IPS-NIHi11 (cell line): ENCODE measurements at places on chromosomes 16 and 17.

DNA sequence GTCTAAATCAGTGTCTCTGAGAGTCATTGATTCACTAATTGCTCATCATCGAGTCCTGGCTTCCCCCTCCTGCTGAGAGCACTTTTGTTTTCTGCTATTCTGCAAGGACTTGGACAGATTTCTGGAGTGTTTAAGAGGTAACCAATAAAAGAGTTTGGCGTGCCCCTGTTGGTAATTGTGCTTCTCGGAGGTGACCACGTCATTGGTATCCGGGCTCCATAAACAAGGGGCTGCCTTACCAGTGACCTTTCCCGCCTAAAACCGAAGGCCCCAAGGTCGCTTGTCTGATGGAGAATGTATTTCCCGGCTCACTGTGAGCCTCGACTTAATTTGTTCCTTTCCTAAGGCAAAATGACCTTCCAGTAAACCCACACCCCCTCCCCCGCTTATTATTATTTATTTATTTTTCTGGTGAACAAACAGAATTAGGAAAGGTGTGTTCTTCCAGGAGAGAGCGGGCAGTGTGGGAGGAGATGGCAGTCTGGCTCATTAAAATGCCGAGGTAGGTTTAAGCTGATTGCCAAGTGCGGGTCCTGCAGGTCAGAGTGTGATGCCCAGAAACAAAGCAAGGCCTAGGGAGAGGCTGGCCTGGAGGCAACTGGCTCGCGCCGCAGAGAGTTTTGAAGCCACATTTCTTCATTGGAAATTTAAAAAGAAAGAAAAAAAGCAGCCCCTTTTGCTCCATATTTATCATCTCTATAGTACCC is 30.2 kb downstream of the MSI2 start:
- DNase-seq = no peak

GRCh38 chr17:44779211-44780025 is 20.6 kb downstream of the ADAM11 start:
- peak; percentile 78 for DNase-seq

DNA sequence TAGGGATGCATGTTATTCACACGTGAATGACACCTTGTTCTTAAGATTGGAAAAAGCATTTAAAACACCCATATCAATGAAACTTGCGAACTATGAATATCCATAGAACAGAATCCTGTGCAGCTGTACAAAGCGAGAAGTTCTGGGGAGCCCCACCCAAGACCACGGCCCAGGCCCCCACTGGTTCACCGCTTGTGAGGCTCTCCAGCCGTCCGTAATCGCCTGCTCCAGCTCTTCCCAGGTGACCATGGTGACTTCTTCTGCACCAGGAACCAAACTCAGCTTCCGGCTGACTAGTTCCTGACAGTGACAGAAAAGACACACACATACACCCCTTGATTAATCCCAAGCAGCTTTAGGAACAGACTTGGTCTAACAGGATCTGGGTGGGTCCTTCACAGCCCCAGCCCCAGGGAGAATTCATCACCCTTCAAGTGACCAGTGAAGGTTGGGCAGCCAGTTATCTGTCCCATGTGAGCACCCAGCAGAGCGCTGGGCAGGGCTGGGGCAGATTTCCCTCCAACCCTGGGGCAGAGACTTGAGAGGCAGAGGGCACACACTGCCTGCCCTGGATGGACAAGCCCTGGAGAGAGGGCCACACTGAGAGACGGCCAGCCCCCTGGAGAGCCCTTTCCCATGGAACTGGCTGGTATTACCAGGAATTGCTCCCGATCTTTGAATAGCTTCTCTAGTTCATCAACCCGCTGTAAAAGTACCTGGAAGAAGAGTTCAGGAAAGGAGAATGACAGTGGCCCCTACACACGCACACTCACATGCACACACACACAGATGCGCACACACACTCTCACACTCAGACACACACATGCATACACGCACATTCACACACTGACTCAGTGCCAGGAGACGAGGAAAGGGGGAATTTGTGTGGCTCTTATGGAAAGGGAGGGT is 3.6 kb downstream of the QRICH2 start:
- DNase-seq = no peak

GRCh38 chr17:74004056-74004455 is 199.4 kb upstream of the RPL38 start:
- no peak for DNase-seq

- DNase-seq = no peak
Observed at GRCh38 chr17:31834448-31834847, 24.6 kb downstream of the COPRS start.

GRCh38 chr17:42980274-42980765 is at the start of gene RUNDC1:
Gene RUNDC1 (plus strand): TSS chr17:42980565. CDS start chr17:42980577, 12 bp downstream.
- DNase-seq = peak; percentile 98

DNA sequence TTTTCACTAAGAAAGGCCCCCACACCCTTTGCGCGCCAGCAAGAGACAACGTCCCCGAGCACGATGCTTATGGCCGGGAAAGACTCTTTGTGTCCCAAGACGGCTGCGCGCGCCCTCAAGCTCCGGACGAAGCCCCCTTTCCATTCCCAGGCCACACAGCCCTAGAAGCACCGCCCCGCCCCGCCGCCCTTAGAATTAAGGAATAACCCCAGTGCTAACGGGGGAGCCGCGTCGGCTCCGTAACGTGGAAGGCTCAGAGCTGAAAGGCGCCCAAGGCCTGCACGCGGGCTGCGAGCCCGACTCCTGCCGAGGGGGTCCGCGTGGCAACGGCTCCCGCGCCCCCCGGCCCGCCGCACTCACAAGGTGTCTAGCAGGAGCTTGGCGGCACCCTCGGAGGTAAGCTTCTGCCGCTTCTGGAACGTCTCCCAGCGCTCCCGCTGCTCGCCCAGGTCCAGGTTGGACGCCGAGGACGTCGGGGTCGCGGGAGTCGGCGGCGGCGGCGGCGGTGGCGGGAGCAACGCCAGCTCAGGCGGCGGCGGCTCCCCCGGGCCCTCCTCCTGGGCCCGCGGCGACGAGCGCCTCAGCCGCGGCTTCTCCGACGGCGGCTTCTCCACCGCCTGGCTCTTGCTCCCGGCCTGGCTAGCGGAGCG is 477 bp downstream of the CENPV start:
- peak; percentile 53 for DNase-seq

GRCh38 chr17:50547736-50548083 is 736 bp downstream of the SPATA20 start:
- DNase-seq = no peak

- DNase-seq = peak; percentile 61
Observed at GRCh38 chr16:48608871-48609651, 919 bp downstream of the N4BP1 start.

DNA sequence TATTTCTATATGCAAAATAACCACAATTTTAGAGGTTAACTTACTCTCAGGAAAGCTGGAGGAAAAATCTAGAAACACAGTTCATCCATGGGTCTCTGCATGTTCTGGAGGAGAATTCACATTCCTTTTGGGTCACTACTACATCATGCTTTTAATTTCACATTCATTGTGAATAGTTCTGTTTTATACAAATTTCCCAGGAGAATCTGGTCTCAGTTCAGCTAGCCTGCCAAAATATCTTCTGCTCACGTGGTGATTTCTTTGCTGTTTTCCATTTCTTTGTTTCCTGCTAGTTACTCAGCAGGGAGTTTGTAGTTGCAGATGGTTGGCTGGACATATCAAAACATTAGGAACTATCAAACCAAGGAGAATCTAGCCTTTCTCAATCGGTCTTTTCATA is at the start of gene ABCA9:
Gene ABCA9, minus strand, starts transcription at position 106 of the 400 bp plus-strand sequence. CDS start 9,801 bp downstream, outside the sequence.
- no peak for DNase-seq

DNA sequence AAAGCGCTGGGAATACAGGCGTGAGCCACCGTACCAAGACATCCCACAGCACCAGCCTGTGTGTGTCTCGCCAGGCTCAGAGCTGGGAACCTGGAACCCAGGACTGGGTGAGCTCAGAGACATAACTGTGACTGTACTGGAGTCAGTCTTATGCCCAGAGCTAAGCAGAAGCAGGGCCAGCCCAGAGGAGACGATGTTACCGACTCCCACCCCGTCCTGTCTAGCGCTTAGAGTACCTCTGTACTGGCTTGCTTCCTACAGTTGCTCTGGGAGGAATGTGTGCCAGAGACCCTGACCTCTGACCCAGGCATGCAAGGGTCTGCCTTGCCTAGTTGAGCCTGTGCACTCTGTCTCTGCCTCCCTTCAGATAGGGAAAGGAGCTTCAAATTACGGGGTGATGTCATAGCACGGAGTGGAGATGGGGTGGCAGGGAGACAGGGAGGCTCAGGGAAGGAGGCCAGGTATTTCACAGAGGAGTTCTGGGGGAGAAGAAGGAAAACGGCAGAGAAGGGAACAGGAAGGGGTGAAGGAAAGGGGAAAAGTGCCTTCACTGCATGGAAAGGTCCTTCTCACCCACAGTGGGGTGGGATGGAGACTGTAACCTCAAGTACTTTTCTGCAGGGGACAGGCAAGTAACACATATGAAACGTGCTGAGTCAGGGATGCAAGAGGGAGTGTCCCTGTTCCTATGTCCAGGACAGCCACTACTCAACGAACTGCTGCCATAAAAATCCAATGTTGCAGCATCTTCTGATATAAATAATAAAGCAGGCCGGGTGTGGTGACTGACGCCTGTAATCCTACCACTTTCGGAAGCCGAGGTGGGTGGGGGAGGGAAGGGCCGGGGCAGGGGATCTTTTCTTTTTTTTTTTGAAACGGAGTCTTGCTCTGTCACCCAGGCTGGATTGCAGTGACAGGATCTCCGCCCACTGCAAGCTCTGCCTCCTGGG is 5.8 kb upstream of the ARMC5 start:
- no peak for DNase-seq

- DNase-seq = no peak
Observed at GRCh38 chr17:36611345-36612072, 10.1 kb downstream of the MRM1 start.

DNA sequence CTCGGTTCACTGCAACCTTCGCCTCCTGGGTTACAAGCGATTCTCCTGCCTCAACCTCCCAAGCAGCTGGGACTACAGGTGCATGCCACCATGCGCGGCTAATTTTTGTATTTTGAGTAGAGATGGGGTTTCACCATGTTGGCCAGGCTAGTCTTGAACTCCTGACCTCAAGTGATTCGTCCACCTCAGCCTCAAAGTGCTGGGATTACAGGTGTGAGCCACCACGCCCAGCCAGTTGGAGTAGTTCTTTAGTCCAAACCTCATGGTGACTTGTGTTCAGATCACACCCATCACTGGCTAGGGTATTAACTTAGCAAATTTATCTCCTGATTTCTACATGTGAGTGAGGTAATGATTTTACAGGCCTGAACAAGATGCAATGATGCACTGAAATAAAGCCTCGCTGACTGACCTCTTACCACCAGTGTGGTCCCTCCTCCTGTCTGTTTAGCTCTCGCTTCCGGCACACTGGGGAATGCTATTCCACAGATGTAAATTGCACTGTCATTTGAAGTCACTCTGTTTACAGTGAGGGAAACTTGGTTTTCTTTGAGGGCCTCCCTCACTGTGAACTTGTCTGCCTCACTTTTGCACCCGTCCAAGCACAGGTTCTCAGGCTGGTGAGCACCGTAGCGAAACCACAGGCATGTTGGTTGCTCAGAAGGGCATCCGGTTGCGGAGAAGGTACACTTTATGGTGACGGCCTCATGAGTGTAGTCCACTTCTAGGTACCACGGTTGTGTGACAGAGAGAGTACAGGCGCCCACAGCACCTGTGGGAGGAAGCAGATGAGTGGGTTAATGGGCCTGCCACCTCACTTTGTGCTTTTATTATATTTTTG is 5.5 kb downstream of the IGSF6 start:
- DNase-seq = no peak

DNA sequence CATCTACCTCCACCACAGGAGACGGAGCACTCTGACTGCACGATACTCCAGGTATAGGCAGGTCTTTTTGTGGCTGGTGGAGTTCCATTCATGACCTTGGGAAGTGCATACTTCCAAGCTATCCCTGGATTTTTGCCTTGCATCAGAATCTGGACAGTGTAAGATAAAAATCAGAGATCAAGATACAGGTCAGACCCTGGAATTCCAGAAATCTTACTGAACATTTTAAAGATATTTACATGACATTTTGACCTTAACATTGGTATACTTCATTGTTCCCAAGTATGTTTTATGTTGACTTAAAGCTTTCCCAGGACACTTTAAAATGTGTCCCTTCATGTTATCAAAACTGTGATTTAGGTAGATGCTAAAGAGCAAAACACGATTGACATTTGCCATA is 101.0 kb downstream of the SYCE1L start:
- no peak for DNase-seq

- no peak for DNase-seq
Observed at GRCh38 chr16:73274140-73274539, 226.2 kb upstream of the ZFHX3 start.

DNA sequence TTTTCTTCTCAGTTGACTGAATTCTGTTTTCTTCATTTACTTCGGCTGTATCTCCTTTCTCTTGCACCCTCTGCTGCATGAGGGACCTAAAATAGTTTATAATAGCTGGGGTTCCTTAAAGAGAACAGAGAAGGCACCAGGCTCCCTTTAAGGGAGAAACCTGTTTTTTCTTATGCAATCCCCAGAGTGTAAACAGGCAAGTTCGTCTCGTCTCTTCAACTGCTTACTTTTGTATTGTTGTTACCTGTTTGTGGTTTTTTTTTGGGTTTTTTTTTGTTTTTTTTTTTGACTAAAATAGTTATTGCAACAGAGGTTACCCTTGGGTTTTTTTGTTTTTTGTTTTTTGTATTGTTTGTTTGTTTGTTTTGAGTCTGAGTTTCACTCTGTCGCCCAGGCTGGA is 3.7 kb upstream of the LDHD start:
- DNase-seq = no peak

- no peak for DNase-seq
Observed at GRCh38 chr16:66474750-66475199, 47.7 kb downstream of the BEAN1 start.

DNA sequence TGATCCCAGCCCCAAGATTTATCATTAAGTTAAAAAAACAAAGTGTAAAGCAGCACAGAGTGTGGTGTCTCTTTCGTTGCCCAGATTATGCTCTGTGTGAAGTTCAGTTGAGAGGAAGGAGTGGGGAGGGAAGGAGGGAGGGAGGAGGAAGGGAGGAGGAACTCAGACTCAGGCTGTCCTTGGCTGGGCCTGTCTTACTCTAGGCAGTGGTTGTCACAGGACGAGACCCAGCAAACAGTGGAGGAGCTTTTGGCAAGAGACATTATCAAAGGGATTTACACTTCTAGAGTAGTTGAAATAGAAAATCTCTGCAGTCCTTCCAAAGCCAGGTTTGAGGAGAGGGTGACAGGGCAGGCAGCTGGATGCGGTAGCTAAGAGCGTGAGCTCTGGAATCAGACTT is 27.8 kb downstream of the KNOP1 start:
- no peak for DNase-seq

- no peak for DNase-seq
Observed at GRCh38 chr16:87603684-87604633, 1.7 kb downstream of the JPH3 start.
